ENCODE measurements at places on chromosomes 1 and 21.

DNA sequence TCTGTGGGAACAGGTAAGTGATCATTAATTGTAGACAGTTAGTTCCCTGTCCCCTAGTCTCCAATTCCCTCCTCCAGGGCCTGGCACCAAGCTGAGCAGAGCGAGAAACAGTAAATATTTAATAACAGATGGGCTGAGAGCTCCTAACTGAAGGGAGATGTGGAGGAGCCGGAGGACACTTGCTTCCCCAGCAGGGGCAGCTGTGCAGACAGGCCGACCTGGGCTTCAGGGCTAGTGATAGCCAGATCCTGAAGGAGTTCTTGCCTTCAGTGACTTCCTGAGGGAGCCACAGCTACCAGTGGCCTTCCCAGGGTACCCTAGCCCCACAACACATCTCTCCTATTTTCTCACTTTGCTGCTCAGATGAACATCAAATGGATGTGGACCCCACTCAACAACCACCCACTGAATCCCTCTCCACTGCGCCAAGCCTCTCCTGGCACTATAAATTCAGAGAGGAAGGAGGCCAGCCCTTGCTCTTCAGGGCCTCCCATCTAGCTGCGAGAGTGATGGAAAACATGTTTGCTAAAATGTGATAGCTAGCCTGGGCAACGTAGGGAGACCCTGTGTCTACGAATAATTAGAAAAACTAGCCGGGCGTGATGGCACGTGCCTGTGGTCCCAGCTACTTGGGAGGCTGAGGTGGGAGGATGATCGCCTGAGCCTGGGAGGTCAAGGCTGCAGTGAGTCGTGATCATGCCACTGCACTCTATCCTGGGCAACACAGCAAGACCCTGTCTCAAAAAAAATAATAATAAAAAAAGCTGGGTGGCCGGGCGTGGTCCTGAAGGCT lies 26.9 kb upstream of the SYNC start:
- DNase-seq: no peak

DNA sequence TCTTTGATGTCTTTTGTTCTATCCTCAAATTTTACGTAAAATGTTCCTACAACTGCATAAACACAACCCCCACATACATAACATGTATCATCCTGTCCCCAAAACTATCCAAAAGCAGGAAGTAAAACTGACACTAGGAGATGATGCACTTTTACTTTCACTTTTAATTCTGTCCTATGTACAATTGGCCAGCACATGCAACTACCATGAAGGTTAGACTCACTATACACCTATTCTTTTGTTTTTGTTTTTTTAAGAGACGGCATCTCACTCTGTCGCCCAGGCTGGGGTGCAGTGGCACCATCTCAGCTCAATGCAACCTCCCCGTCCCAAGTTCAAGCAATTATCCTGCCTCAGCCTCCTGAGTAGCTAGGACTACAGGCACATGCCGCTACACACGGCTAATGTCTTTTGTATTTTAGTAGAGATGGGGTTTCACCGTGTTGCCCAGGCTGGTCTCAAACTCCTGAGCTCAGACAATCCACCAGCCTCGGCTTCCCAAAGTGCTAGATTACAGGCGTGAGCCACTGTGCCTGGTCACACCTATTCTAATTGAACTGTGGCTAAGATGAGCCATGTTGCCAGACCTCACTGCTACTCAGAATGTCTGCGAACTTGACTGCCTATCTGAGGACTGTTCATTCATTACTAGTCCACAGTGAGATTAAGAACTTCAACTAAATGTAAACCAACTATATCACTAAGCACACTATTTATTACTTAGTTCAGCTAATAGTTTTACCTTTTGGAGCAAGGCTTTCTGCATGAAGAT lies 48.0 kb downstream of the TOR3A start:
- no peak for DNase-seq

DNA sequence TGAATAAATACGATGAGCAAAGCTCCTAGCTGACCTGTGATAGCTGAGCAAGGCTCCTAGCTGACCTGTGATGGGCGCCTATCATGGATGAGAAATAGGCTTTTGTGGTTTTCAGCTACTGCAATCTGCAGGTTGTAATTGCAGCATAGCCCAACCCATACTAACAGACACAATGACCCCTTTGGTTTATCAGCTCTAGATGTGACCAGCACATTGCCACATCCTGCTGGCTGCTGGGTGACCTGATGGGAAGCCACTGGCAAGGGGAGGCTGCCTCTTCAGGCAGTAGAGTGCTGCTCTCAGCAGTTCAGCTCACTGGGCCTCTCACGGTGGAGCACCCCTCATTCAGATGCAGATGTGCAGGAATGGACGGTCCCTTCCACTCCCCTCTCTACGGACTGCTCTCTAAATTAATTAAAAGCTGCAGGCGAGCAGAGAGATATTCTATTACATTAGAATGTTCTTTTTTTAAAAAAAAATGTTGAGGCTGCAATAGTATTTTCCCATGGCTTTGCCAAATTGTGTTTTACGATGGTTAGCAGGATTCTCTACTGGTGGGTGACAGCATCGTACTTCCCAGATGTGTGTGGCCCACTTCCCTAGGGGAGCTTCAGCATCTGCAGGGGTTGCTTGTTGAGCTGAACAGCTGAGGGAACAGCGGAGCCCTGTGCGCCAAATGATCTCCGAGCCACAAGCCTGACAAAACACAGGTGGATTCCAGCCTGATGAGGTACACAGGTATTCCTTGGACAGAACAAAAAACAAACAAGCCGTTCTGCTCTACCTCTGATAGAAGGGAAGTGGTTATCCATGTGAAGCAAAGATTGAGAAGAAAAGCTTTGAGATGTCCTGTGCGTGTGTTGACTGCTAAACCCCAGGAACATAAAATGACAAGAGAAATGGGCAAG lies 65.0 kb downstream of the SYT6 start:
- DNase-seq: no peak

DNA sequence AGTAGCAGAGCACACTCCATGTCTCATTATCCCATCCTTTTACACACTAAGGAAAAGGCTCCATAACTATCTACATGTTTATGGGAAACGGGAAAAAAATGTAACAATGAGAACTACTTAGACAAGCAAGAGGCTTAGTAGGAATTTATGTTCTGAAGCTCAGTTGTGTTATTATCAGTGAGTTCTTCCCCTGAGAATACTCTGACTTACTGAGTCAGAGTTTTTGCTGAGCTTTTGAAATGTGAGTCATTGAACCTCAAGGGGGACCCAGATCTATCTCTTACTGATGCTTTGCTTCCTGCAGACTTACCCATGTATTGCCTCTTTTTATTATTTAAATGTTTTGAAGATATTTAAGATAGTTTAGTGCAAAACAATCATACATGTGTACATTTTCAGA lies 20.1 kb downstream of the CFHR5 start:
- DNase-seq: peak; percentile 72

- DNase-seq: no peak
Observed at GRCh38 chr1:205041001-205041715, 1.9 kb upstream of the CNTN2 start.

DNA sequence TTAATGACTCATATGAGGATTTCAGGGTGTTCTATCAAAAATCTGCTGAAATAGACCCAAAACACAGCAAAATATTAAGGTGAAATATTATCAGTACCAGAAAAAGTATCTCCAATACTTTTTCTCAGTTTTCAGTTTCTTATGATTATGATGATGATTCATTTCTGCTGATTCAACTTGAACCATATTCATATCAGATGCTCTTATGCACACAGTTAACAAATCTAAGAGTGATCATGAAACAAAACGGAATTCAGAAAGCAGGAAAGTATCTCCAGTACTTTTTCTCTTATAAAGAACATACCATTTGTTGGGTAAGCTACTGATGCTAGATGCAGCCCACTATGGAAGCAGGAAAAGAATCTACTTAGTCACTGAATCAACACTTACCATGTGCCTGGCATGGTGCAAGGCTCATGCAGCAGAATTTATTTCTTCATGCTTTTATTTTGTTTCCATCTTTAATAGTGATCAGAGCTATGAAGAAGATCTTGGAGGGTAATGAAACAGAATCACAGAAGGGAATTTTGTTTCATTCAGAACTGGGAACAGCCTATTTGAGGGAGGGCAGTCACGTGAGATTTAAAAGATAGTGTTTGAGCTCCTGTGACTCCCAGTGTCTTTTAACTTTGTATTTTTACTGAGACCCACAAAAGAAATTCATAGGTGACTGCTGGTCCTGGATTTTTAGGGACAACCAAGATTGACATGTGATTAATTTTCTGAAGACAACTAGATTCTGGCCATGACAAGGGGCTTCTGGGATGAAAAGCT lies 480.6 kb downstream of the SETD4 start:
- no peak for DNase-seq

- DNase-seq: no peak
Observed at GRCh38 chr1:155093911-155094621, 15.4 kb downstream of the EFNA3 start.

GRCh38 chr1:4271338-4271998 lies 371.4 kb upstream of the C1orf174 start:
- no peak for DNase-seq

GRCh38 chr1:184870319-184870718 lies 104.0 kb downstream of the NIBAN1 start:
- DNase-seq: no peak

GRCh38 chr21:38386967-38387366 lies 111.3 kb downstream of the ERG start:
- DNase-seq: no peak

DNA sequence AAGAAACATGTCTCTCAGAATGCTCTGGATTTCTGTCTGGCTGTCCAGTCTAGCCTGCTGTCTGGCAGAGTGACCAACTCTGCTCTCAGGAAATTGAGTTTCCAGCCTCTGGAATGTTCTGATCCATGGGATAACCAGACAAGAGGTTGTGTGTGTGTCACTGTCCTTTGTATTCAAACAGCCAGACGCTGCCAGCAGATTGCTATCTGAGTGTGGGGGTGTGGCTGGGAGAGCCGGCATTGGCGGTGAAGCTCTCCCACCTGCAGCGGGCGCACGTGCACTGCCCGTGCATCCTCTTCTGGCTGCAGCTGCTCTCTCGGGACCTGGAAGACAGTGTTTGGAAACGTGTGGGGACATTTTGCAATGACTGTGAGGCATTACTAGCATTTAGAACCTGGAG lies 26.1 kb downstream of the PKP1 start:
- DNase-seq: no peak

DNA sequence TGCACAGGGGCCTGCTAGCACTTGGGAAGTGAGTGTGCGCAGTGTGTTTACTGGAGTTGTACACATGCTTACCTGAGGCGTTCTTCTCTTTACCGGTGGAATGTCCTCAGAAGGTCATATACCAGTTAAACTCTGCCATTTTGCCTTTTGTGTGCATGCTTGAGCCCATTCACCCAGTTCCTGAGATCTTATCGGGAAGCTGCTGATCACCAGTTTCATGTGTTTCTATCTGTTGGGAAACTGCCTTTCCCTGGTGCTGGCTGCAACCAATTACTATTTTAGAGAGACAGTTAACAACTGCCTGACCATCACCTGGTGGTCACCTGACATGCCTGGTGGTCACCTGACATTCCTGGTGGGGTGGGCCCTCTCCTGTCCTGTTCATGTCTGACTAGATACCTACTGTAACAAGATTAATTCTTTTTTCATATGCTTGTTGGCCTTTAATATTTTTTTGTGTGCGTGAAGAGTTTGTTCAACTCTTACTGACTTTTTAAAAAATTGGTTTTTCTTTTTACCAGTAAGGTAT lies 137.0 kb downstream of the RASAL2 start:
- no peak for DNase-seq

All from GM04503 (cell line).